ENCODE measurements at places on chromosomes 12 and 14.

- no peak for DNase-seq
Observed at GRCh38 chr14:60240139-60240856, 8.7 kb upstream of the PPM1A start.

- DNase-seq: no peak
Observed at GRCh38 chr14:80906946-80907345, 34.6 kb downstream of the CEP128 start.

- no peak for DNase-seq
Observed at GRCh38 chr14:91090743-91091142, 23.1 kb upstream of the DGLUCY start.

DNA sequence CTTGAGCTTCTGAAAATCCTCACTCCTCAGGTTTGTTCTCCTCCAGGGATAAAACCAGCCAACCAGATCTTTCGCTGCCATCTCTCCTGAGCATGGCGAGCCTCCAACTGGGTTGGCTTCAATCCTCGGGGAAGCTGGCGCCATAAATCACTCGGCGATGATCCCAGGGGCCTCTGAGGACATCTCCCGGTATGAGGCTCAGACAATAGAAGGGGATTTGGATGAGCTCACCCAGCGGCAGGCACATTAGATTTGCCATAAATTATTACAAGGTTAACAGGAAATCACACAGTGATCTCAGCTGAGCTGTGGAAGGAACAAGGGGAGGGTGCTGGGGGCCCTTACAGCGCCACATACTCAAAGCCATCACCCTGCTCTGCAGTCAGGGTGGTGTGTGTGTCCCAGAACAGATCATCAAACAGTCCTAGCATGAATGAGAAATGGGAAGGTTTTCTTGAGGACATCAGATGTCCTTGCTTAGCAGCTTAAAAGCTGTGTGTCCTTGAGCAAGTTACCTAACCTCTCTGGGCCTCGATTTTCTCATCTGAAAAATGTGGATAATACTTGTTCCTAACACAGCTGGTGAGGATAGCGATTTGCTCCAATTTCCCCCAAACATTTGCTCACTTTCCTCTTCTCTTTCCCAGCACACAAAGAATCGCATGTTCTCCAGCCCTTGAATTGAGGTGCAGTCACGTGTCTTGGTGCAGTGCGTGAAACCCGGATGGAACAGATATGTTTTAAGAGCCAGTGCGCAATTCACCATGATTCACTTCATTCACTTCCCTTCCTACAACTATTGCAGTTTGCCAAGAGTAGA, 142.8 kb downstream of the SCARB1 start:
- no peak for DNase-seq

DNA sequence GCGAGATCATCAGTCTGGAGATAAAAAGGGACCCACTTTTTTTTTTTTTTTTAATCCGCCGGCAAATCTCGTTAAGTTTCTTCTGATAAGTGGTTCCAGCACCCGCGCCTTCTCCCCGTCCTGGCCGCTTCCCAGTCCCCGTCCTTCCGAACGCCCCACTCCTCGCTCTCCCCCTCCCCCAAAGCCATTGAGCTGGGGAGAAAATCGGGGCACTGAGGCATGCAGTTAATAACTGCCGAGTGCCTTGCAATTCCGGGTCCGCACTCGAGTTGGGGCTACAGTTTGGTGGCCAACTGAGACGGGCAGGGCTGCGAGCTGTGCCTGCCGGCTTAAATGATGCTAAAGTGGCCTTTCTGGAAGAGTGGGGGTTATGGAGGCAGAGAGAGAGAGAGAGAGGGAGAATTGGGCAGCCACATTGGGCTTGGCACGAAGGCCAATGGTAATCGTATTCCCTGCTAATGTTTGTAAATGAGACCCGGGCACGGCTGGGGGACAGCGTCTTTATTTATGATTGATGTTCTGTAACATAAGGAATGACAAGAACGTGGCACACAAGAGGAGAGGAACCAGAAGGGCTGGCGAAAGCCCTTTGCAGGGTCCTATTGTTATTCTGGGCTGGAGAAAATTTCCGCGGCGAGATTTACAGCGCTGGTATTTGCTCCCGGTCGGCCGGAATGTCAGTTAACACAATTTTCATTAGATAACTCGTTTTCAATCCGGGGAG, 115.4 kb upstream of the MYL2 start:
- no peak for DNase-seq

DNA sequence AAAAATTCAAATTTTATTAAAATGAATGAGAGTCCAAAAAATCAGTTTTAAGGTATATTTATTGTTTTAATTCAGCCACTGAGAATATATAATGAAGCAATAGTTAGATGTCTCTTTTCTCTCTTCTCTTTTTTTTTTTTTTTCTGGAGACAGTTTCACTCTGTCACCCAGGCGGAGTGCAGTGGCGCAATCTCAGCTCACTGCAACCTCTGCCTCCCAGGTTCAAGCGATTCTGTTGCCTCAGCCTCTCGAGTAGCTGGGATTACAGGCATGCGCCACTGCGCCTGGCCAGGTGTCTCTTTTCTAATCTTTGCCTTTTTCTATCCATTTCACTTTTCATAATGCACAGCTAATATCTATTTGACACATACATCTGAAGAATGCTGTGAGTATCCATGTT, 307.1 kb upstream of the RGS6 start:
- no peak for DNase-seq

DNA sequence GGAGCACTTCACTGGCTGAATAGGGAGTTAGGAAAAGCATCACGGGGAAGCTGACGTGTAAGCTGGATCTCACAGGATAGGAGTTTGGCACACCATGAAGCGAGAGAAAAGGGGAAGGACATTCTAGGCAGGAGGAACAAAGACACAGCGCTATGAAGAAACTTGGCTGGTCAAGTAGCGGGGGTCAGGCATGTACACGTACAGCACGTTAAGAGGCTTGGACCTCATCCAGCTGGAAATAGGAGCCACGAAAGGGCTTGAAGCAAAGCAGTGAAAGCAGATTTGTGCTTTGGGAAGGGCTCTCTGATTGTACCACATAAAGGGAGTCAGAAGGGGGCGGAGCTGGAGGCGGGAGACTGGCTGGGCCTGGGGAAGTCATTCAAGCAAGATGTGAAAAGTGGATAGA, 19.6 kb upstream of the GALNT8 start:
- DNase-seq: peak; percentile 16

- no peak for DNase-seq
Observed at GRCh38 chr12:60119327-60119726, 523.5 kb downstream of the SLC16A7 start.

DNA sequence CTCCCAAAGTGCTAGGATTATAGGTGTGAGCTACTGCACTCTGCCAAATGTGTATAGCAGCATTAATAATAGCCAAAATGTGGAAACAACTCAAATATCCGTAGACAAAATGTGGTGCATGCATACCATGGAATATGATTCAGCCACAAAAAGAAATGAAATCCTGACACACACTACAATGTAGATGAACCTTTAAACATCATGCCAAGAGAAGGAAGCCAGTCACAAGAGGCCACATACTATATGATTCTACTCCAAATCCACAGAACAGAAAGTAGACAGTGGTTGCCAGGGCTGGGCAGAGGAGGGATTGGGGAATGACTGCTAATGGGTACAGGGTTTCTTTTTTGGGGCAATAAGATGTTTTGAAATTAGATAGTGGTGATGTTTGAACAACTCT, 7.7 kb upstream of the TMED2 start:
- no peak for DNase-seq
